ENCODE measurements at places on chromosomes 1 and 21.

DNA sequence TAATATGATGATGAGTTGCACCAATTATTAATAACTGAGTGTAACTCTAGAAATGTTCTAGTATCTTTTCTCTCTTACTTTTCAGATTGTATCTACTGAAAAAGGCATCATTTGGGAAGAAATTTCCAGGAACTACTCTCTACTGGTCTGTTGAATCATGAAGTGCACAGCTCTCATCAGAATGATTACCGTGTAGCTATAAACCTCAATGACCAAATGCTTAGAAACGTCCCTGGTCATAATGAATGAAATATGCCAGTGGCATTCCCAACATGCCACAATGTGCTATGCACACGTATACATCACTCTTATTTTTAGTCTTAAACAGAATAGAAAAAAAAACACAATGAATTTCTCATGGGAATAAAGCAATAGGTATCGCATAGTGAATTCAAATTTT is 534.3 kb upstream of the OLFM3 start:
- DNase-seq, result no peak

DNA sequence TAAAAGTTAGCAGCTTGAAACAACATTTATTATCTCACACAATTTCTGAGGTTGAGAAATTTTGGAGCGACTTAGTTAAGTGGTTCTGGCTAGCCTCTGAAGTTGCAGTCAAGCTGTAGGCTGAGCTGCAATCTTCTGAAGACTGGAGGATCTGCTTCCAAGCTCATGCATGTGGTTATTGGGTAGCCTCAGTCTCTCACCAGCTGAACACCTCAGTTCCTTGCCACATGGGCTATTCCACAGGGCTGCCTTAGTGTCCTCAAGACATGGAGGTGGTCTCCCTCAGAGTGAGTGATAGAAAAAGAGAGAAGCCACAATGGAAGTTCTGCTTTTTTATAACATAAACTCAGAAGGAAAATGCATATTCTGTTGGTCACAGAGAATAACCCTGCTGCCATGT is 92.0 kb upstream of the CAMK1G start:
- no peak for DNase-seq

- DNase-seq, result no peak
Observed at GRCh38 chr1:222167896-222168295, 380.0 kb downstream of the HHIPL2 start.

DNA sequence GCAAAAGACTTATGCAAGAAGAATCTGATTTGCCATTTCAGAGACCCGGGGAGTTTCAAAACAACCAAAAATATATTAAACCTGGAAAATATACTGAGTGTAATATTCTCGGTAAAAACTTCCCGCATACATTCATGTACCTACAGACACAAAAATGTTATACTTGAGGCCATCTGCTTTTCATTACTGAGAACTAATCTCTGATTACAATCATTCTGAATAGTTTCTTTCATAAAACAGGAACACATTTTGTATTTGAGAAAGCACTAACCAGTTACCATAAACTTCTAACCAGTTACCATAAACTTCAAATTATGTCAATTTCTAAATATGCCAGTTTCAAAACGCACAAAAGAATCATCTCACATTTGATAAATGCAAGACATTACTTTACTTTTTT is 7.8 kb downstream of the ZNHIT6 start:
- no peak for DNase-seq

DNA sequence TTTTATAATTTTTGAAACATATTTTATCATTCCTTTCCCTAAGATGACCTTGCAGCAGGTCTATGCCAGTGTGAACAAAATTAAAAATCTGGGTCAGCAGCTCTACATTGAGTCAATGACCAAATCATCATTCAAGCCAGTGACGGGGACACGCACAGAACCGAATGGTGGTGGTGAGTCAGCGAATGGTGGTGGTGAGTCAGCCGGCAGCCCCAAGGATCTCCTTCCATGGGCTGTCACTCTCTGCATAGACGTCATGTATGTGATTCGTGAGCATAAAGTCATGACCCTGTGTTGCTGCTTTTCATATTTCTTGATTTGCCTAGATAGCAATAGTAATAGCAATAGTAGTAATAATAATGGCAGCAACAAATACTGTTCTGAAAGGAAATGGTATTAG is 26.3 kb downstream of the PER3 start:
- peak; percentile 40 for DNase-seq
